ENCODE measurements at places on chromosomes 4 and X.

DNA sequence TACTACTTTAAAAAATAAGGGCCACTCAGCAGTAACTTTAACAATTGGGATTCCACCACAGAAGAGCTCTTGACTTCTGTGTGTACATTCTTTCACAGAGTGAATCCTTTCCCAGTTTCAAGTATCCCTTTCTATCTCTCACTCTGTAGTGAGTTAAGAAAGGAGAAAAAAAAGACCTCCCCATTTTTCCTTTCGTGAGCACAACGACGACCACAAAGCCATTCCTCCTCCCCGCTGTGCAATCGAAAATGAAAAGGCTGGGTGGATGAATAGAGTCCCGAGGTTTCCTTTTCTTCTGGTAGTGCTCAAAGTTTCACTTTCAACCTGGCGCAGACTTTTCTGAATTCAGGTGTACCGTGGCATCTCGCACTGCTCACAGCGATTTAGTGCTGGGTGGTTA lies 58.0 kb downstream of the TAB3 start:
- no peak for DNase-seq

DNA sequence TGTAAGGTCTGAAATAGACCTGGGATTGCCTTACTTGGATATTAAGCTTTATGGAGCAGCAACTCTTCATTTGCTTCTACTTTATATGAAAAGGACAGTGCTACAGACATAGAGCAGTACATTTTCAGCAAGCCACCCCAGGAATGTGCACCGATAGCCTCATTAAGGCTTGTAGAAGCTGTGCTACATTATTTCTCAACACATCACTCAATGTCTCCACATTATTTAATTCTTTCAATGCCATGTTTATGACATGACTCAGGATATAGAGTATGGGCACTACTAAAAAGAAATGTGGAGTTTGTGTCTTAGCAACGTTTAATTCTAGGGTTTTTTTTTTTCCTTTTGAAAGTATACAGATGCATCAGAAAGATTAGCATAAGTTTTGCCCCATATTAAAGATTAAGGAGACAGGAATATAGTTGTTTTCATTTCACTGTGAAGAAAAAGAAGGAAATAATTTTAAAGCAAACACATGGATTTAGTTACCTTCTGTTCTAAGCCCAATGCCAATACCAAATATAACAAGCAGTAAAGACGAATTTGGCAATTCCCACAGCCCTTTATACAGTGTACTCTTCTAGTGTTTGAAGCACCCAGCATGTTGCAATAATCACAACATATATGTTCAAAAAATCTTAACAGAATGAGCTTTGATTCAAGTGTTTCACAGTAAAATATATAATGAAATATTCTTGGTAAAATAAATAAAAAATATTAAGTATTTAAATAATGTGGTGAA lies 2140.1 kb upstream of the AGA start:
- no peak for DNase-seq

- DNase-seq: no peak
These were observed 105.9 kb downstream of the OR13H1 start for GRCh38 chrX:131649741-131650140.

DNA sequence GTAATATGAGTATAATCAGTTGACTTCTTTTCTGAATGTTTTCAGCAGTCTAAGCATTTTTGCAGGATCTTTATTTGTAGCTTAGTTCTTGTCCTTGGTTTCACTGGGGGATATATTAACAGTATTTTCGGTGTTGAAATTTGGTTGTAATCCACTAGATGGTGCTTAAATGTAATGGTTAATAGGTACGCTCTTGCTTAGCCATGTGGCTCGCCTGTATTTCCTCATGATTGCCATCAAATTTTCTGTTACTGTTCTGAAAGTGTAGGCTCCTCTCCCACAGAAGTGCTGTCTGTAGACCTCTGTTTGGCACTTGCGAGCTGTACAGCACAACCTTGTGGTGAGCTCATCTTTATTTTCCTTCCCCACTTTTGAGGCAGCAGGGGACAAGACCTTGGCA lies 3.9 kb upstream of the FAAH2 start:
- no peak for DNase-seq

DNA sequence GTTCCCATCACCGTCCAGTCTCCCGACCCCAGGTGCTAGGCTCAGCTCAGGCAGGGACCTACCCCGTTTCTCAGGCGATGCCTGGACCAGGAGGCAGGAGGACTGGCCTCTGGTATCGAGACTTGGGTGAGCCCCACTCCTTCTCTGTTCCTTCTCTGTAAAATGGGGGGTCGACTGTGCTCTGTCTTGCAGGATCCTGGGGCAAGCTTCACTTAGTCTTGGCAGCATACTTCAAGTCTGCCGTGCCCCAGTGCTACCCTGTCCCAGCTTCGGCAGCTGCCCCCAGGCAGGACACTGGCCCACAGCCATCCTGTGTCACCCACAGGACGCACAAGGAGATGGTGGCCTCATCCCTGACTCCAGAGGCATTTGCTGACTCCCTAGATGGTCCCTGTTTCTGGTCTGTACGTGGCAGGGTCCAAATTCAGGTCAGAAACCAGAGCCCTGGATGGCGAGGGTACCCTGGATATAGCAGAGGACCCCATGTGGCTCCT lies 7.0 kb upstream of the HAUS7 start:
- DNase-seq: no peak
